Stimulated activated CD8-positive, alpha-beta memory T cell treated with anti-CD3 and anti-CD28 coated beads, Interleukin-12 subunit alpha, Interleukin-12 subunit beta, amount 100 ng/mL, for 1 hour (primary cell): ENCODE measurements at places on chromosomes 1 and 21.

DNA sequence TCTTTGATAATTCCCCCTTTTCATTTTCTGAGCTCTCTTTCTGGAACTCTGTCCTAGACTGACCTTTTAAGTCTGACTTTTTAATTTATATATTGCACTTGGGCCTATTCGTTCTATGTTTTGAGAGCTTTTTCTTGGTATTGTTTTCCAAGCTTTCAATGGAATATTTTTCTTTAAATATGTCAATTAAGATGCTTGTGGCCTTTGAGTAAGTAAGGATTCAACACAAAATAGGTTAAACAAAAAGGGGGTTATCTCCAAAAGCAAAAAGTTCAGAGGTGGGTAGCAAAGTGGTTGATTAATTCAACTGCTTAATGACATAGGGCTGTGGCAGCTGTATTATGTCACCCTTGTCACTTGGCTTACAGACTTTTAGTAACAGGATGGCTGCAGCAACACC, 315.9 kb downstream of the LMX1A start:
- DNase-seq, result no peak

DNA sequence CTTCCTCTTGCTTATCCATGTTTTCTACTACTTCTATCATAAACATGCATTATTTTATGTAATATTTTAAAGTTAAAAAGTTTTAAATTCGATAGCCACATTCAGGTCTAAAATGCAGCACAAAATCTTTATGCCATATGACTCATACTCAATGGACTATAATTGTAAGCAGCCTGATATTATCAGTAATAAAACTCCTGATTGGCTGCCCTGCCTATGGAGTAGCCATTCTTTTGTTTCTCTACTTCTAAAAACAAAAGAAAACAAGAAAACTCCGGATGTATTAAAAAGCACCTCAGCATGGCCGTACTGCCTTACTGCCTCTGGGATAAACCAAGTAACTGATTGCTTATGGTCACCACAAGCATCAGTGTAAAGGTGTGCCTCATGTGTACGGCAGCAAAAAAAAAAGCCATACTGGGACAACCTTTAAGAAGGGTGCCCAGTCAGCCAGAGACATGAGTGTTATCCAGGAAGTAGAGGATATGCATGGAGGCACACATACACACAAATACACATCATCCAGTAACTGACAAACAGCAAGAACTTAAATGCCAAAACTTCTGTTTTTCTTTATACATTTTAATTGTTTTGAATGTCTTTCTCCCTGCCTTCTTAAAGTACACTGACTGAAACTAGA, 9.2 kb downstream of the SLC35D1 start:
- no peak for DNase-seq

- no peak for DNase-seq
These were observed 4.2 kb upstream of the GUCA2A start for GRCh38 chr1:42168763-42169162.

DNA sequence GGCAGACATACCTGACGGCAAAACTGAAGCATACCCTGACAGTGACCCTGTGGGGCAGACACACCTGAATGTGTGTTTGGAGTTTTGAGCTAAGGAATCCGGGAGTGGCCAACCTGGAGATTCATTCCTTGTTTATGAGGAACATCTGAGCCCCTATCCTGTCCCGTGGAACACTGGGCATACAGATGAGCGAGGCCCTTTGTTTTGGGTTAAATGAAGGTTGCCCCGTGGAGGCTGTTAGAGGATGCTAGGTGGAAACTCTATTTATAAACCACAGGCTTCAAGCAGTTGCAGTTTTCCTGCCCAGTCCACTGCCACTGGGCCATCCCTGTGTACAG, 18.1 kb downstream of the GALNT2 start:
- DNase-seq, result no peak

GRCh38 chr1:85049735-85050166, 1.5 kb upstream of the MCOLN3 start:
- DNase-seq, result no peak

- no peak for DNase-seq
These were observed 735.3 kb upstream of the ADGRL4 start for GRCh38 chr1:79741720-79742421.

DNA sequence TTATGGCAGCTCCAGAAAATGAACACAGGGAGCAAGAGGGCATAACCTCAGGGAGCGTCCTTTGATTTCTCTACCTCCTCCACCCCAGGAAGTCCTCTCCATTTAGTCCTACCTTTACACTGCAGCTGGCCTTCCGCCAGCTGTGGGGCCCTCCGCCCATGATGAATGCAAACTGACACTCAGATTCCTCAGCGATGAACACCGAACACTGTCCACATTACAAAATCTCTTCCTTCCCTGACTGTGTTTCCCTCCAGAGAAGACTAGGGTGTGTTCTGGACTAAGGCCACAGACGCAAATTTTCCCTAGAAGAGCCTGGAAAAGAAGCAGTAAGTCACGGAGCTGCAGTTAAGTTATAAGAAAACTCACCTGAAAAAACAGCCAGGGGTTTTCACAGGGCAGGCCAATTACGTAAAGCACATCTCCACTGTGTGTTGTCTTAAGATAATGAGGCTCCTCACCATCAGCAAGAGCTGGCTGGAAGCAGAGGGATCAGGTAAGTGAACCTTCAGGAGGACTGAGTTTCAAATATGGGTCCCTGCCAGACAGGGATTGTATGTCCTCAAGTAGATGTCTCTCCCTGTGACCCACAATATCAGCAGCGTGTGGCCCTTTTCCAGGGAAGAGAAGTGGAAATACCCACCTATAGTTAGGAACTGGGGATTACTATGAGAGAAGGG, 46.3 kb upstream of the ATP1B1 start:
- no peak for DNase-seq

DNA sequence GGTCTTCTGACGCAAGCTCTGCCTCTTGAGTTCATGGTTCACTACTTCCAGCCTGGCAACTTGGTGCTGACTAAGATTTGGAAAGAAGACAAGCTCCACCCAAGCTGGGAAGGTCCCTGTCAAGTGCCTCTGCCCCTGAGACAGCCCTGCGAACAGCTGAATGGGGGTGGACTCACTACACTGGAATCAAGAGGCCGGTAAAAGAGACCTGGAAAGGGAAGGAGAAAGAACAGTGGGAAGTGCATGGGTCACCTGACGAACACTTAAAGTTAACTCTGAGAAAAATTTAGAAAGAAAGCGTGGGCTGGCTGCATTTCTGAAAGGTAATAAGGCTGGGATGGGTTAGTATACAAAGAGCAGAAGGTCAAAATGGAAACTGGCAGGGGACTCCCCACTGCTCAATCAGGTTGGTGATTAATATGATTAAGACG, 26.1 kb upstream of the ZNF496 start:
- DNase-seq, result no peak
